ENCODE measurements at places on chromosomes 6 and 20.

GRCh38 chr6:124947971-124948451 lies 14.2 kb upstream of the RNF217 start:
- DNase-seq, result no peak

DNA sequence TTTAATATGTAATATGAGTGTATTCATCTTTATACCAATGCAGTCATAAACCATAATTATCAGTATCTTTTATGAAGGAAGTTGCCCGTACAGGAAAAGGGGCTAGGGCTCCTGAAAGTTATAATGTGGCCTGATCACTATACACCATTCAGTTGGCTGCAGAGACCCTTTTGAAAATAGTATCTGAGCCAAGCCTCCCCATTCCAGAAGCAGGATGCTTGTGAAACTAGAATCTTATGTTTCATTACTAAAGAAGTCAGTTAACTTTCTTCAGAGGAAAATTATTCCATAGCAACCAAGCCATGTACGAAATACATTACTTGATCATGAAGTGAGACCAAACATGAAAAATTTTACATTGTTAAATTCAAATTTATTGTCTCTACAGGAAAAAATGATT lies 251.5 kb upstream of the TCF21 start:
- no peak for DNase-seq

DNA sequence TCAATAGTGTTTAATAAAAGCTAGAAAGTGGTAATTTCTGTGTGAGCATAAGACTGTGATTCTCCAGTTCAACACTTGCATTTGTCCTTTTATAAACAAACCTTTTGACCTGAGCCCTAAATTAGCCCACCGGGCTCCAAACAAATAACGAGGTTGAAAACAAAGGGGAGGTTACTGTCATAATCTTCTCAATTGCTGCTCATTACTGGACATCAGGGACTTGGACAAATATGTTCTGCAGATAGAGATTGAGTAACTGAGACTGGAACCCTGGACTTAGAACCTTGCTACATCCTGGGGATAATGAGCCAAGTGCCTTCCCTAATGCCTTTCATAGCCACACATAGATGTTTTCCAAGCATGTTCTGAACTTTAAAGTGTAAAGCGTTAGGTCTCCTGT lies 84.2 kb upstream of the PCSK2 start:
- DNase-seq, result no peak

- DNase-seq, result no peak
These were observed 182.4 kb downstream of the TSHZ2 start for GRCh38 chr20:53154540-53154939.

DNA sequence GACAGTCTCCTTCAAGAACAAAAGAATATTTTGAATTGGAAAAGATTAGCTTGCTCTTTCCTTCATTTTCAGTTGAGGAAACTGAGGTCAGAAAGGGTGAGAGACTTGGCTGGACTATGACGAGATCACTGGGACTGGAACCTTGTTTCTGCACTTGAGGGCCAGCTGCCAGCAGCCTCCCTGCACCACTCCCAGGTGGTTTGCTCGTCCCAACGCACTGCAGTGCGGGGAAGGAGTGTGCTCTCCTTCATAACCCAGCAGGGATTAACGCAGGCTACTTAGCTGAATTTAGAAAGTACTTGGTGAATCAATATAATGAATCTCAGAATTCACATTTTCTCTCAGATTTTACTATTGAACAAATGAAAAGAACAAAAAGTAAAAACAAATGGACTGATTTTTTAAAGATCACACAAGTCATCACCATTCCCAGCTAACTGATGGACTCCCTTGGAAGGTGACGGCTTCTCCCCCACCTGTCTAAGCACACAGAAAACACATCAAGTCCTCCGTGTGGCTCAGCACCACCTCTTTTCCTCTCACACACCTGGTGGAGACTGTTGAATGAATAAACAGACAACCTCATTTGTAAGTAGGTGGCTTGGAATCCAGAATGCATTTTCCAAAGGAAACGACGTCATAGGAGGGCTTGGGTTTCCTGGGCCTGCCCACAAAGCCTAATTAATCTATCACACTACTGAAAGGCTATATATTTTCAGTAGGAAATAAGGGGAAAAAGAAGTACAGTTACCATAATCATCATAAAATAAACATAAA lies 121.0 kb downstream of the QRSL1 start:
- DNase-seq, result no peak

DNA sequence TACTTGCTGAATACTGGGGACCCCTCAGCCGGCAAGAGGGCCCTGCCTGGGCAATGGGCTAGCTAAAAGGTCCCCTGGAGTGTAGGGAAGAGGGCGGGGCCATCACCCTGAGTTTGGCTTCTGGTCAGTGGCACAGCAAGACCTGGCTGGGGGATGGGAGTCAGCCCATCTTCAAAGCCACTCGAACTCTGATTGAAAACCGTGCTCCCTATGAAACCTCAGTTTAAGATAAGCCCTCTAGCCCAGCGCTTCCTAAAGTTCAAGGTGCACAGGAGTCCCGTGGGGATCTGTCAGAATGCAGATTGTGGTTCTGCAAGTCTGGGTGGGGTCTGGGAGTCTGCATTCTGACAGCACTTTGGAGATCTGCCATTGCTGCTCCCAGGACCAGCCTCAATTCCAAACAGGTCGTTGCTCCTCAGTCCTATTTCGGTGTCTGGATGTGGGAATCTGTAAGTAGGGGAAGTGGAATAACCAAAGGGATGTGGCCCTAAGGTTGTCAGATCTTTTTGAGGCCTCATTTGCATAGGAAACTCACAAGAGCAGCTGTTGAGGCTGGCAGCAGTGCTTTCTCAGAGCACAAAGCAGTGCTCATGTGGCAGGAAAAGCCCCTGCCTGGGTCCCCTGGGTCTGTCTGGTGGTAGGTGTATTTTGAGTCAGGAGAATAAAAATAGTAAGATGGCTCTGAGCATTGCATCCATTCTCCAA lies 85.3 kb upstream of the SCP2D1 start:
- no peak for DNase-seq

GRCh38 chr6:139586273-139586672 lies 211.8 kb upstream of the CITED2 start:
- DNase-seq, result no peak

DNA sequence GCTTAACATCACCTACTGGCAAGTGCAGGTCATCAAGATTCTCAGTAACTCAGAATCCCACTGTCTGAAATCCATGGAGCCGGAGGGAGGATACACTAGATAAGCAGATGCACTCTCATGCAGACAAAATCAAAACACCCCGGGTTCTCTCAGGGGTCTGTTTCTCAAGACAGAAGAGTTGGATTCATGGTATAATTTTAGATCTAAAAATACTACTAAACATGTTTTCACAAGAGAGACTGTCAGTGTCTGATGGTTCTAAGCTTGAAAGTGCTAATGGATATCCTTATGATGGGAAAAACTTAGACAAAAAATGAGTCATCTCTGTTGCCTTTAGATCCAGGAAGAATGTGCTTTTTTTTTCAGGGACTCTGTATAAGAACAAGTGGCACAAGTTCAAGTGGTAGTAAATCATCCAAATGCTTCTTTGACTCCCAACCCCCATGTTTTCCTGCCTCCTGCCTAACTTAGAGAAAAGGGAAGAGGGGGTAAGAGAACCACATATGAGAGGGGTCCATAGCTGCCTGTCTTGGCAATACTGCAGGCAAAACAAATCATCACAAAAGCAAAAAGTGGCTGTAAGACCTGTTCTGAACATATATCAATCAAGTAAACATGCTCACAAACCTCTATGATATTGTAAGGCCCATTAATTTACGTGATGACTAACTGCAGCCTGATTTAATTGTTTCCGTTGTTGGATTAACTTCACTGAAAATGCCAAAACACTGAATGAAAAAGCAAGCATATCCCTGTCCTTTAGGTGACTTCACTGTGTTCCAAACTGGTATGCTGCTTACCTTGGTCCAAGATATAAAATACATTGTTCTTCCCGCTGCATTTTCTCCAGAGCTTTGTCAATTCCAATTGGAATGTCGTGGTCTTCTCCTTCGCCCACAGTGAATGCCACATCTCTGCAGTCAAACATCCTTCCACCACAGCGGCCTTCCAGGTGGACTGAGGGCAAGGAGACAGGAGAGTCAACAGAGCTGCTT lies 84.0 kb upstream of the TULP1 start:
- no peak for DNase-seq

- DNase-seq, result no peak
These were observed 9.9 kb downstream of the SERPINB6 start for GRCh38 chr6:2961506-2961905.

- DNase-seq, result no peak
These were observed 467.8 kb downstream of the PTPRT start for GRCh38 chr20:42721923-42722322.

GRCh38 chr6:95431637-95432228 lies 145.6 kb upstream of the MANEA start:
- DNase-seq, result peak; percentile 2

DNA sequence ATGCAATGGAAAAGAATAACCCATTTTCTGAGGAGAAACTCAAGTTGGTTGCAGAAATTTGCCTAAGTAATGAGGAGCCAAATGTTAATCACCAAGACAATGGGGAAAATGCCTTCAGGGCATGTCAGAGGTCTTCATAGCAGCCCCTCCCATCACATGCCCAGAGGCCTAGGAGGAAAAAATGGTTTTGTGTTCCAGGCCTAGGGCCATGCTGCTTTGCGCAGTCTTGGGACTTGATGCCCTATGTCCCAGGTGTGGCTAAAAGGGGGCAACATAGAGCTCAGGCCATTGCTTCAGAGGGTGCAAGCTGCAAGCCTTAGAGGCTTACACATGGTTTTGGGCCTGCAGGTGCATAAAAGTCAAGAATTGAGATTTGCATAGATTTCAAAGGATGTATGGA lies 485.9 kb downstream of the EYS start:
- no peak for DNase-seq

GRCh38 chr20:1776681-1777475 lies 118.3 kb upstream of the SIRPA start:
- DNase-seq, result peak; percentile 67

DNA sequence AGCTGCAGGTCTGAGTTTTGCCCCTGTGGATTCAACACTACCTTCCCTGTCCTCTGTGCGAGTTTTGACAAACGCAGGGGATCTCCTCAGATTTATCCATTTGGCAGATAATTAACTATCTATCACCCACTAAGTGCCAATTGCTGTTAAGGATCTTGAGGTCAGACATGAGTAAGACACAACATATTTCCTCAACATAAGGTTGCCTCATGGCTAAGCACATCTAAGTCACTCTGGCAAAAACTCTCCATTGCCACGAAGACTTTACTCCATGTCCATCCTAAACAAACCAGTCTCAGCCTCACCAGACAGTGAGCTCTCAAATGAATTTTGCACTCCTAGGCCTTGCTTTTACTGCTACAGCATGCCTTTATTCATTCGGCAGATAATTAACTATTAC lies 408.4 kb downstream of the MAFB start:
- no peak for DNase-seq

DNA sequence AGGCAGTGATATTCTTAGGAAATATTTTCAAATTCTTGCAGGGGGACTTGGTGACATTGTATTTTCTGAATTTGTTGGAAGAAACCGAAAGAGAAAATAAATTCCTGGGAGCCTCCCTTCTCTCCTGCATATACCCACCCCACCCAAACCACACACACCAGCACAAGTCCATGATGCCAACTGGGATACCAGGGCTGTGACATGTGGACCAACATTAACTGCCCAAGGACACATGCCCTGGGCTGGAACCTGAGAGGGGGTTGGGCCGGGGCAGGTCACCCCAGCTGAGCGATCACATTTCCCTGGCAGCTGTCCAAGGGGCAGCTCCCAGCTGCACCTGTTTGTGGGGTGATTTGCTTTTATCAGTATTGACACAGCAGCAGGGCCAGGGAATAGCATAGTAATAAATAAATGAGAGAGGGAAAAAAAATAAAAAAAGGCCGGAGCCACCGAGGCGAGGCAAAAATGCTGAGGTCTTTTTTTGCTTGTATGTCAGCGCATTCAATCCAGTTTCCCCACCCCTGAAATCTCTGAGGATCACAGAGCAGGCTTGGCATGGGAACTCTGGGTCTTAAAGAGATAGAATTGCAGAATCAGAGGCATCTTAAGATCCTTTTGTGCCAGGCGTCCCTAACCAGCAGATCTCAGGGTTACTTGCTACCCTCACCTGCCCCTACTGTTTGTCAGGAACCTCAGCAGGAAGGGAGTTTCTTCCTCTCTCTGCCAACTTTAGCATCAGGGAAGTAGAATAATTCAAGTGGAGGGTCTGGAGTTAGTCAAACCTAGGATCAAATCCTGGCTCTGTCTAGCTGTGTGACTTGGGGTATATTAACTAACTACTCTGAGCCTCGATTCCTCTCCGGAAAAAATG lies 66.5 kb upstream of the PIM1 start:
- DNase-seq, result no peak

DNA sequence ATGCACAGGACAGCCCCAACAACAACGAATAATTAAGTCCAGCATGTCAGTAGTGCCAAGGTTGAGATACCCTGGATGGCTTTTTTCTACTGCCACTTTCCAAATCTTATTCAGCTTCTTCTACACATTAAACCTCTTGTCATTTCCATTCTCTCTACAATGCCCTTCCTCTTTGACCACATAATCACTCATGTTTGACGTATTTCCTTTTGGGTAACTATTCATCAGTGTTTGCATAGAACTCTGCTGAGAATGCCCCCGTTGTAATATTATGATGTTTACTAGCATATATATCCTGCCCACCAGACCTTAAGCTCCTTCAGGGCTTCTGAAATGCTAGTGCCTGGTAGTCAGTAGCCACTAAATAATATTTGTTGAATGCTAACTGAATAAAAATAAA lies 515.3 kb upstream of the RNF217 start:
- no peak for DNase-seq

DNA sequence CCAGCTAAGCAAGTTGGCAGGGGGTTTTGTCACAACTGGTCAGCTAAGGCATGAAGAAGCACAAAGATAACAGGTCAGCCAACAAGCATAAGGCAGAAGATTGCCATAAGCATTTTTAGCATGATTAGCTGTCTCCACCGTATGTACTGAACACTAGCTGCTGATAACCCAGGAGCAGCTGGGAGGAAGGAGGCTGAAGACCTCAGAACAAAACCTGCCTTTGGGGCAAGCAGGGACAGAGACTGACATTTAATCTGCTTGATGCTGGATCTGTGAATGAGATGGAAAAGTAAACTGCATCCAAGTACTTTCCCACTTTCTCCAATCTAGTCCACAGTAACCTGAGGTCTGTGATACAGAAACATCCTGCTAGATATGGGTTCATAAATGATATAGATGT lies 353.0 kb upstream of the MAP3K7 start:
- DNase-seq, result no peak

DNA sequence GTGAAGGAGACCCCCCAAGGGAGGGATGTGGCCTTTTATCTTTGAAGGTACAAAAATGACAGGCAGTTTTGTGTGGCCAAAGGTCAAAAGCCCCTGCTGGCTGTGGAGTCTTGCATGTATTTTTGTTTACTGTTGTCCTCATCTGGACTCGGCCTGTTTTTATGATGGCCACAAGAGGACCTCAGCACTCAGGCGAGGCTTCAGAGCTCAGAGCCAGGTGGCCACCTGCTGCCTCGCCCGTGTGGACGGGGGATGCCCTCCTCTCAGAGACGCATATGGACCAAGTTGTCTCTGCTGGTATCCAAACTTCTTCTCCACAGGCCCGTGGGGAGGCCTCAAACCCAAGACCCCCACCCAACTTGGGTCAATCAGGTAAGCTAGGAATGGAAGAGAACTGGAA lies 118.2 kb downstream of the DACT2 start:
- no peak for DNase-seq
